Chondrocyte (in vitro differentiated cells): ENCODE measurements at places on chromosomes 3 and 15. TPM values are rescaled to one million over a fixed set of nuclear protein-coding genes. Genes with fewer than 3 reads are reported as not detected.

Gene CCR4
- not detected in 3 replicates for total RNA-seq

GRCh38 chr3:195475614-195476013, 32.8 kb upstream of the ACAP2 start:
- peaks cover 22% of the 10 kb centered on the region for H3K27me3 ChIP-seq
- H3K36me3 ChIP-seq = no peaks in the 10 kb centered on the region
- DNase-seq = no peak
- no peak overlapping the region for H3K27ac ChIP-seq
- H3K4me3 ChIP-seq = no peak overlapping the region

Gene SLMAP
- 105 to 116 TPM (median 116 TPM) in 3 replicates for total RNA-seq

Gene SLC9C1
- total RNA-seq = 0.07 TPM in 1 of 3 replicates, not detected in the others

- no peaks in the 10 kb centered on the region for H3K27me3 ChIP-seq
- no peak overlapping the region for H3K27ac ChIP-seq
- peaks cover 43% of the 10 kb centered on the region for H3K36me3 ChIP-seq
These were observed 45.4 kb downstream of the MAP6D1 start for GRCh38 chr3:183779896-183780465.

DNA sequence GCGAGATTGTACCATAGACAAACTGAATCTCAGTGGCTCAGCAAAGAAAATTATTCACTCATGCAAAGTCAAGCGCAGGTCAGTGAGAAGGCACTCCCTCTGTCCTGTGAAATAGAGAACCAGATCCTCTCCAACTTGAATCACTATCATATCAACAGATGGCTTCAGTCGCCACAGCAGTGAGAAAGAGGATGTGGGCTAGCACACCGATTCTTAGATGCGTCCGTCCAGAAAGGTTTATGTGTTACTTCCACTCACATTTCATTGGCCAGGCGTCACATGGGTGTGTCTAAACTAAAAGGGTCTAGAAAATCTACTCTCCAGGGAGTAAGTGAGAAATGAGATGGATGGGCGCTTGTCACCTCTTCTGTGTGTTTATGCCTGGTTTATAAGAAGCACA, 141.6 kb upstream of the KBTBD8 start:
- H3K4me3 ChIP-seq = no peak overlapping the region
- DNase-seq = no peak
- H3K4me1 ChIP-seq = peaks cover 11% of the 10 kb centered on the region
- H3K27me3 ChIP-seq = peaks cover 3% of the 10 kb centered on the region
